ENCODE measurements at places on chromosomes 12 and 14.

DNA sequence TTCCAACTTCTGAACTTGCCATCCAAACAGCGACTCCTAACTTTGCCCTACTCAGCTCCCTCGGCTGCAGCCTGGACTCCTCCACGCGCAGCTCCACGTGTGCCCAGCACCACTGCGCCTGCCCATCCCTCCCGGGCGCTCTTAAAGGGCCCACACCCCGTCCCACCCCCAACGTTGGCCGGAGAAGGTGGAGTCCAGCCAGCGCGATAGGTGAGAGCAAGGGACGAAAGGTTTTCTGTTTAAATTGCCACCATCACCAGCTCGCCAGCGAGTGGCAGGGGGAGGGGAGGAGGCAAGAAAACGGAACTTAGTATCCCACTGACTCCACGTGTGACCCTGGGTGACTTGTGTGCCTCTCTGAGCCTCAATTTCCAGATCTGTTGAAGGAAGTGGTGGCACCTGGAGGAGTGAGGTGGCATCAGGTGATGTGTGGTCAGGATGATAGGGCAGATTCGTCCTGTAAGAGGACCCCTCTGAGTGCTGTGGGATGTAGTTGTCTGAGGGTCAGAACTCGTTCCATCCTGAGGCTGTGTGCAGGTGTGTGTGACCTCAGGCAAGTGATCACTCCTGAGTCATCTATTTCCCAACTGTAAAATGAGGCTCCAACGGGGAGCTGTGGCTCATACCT is 59.7 kb downstream of the TRPV4 start:
- no peak for DNase-seq

DNA sequence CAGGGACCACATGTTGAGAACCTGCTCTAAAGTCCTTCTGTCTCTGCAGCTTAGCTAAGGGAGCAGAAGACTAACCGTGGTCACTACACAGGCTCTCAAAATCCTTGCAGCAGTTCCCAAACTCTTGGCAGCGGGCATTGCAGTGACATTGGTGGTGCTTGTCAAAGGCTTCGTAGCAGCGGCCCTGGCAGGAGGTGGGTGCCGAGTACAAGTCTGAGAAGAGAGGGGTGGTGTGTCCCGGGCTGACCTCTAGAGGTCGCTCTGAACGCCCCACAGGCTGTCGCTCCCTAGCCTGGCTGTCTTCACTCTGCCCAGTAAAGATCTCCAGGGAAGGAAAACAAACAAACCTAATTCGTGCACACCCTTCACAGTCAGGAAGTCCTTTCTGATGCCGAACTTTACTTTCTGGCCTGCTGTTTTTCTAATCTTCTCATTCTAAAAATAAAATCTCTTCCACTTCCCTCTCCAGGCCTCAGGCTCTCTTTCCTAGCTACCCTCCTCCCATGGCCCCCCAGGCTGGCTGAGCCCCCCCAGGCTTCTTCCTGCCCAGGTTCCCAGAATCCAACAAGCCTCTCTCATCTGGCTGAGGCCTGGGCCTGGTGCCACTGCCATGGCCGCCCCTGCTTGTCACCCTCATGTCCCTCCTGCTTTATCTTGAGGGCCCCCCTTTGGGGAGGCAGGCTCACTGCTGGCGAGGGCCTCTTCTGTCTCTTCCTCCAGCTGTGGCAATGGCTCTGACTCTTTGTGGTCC is 7.7 kb downstream of the ENDOU start:
- DNase-seq = no peak

DNA sequence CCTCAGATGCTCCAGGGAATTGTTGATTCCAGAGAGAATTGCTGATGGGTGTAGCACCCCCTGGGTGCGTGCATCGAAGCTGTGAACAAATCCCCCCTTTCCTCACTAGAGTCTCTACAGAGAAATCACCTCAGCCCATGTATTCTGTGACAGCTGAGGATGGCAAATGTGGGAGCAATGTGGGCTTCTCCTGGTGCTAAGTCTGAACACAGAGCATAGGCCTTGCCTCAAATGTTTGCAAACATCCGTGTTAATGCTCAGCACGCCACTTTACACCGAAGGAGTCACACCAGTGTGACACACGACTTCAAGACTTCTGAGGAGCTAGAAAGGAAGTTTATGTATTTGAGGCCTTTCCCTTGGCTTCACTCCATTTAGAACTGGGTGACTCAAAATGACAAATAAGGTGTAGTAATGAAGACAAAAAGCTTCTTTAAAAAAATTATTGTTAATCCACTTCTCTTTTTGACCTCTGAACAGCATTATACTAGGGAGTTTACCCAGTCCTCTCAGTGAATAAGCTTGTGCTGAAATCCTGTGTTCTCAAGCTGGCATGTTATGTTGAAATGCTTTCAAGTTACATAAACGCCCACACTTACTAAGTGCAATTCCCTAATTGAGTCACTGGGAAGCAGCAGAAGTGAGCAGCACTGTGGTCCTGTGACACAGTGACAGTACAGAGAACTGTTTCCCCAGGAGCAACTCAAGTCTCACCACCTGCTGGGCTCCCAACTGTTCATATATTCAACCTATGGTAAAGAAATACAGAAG is 92.9 kb downstream of the FAR2 start:
- DNase-seq = peak; percentile 85

GRCh38 chr12:11778713-11779685 is 129.5 kb downstream of the ETV6 start:
- no peak for DNase-seq

DNA sequence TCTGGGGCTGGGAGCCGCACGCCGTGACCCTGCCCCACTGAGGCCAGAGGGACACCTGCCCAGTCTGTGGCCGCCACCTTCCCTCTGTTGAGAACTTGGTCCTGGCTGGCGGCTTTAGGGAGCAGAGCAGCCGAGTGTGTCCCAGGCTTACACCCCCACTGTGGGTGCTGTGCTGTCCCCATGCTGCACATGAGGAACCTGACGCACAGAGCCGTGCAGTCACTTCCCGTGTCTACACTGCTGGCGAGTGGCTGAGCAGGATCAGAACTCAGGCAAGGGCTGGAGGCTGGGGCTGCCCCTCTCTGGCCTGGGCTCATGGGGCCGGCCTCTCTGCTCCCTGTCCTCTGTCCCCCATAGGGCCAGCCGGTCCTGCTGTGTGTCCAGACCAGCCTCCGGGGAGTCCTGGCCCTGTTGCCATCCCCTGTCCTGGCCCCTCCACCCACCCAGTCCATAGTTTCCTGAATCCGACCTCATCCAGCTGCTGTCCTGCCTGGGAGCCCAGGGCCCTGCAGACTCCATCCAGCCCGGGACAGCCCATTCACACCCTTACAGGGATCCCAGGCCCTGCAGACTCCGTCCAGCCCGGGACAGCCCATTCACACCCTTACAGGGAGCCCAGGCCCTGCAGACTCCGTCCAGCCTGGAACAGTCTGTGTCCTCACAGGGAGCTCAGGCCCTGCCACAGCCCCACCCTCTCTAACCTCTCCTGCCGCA is 10.3 kb downstream of the FBRSL1 start:
- DNase-seq = no peak

- DNase-seq = no peak
These were observed 33.5 kb upstream of the ATP2A2 start for GRCh38 chr12:110247340-110248095.

- DNase-seq = no peak
These were observed 250.0 kb upstream of the CLEC14A start for GRCh38 chr14:38505973-38506249.

GRCh38 chr12:29066011-29066588 is 83.0 kb upstream of the FAR2 start:
- no peak for DNase-seq

- no peak for DNase-seq
These were observed 68.5 kb downstream of the LIN7A start for GRCh38 chr12:80869264-80869663.

GRCh38 chr12:15801770-15802744 is 12.9 kb upstream of the EPS8 start:
- DNase-seq = no peak

- DNase-seq = no peak
These were observed 34.1 kb upstream of the FZD10 start for GRCh38 chr12:130127912-130128789.

- DNase-seq = no peak
These were observed 604 bp downstream of the EEA1 start for GRCh38 chr12:92928421-92928961.

- DNase-seq = no peak
These were observed 15.4 kb downstream of the PLEKHG3 start for GRCh38 chr14:64719601-64720000.

DNA sequence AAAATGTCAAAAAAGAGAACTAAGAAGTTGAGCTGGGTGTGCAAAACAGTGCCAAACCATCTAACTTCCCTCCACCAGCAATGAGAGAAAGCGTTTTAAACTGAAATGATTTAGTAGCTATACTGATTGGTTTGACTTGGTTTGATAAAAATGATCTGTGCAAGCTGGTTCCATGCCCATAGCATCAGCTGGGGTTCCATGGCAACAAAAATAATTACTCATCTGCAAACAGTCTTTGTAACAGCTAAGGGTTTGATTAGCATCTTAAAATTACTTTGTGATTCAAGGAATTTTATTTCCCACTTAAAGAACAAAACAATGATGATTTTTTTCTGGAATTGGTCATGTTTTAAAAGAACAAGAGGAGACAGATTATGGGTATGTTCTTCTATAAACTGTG is 15.0 kb upstream of the BICD1 start:
- no peak for DNase-seq

- DNase-seq = no peak
These were observed 13.9 kb downstream of the CLECL1 start for GRCh38 chr12:9718968-9719367.

DNA sequence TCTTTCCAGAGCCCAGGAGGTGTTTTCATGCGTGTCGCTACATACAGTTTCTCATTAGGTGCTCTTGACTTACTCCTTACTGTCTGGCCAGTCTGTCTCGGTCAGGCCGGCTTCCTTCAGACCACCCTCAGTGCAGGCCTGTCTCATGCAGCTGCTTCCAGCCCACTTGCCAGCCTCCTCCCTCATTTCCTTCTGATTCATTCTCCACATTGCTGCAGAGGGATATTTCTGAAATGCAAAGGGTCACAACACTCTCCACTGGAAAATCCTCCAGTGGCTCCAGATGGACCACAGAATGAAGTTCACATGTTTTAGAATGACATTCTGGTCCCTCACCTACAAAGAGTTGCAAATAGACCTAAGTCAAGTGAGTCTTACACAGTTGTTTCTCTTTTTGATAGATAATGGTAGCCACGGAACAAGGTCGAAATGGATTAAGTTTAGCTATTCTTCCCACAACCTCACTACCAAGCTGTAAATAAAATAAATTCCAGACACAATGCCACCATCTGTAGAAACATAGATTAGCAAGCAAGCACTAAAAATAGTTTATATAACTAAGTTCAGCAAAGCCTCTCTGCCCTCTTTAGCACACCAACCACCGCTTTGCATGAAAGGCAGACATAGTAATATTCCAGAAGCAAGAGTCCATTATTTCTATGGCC is 146.9 kb downstream of the ESR2 start:
- no peak for DNase-seq

DNA sequence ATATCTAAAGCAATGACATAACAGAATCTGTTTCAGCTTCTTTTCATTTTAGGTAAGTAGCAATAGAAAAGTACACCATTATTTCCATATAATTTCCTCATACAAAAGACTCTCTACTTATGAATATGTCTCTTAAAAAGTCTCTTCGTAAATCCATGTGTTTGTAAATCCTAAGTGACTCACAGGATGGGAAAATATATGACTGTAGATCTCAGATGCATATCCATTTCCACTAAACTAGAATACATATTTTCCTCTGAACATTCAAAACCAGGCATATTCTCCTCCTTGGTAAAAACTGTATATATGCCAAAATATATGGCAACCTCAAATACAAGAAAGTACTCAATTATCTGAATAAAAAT is 93.6 kb downstream of the TXNDC16 start:
- DNase-seq = no peak

GRCh38 chr14:75752907-75753594 is 92.0 kb downstream of the TTLL5 start:
- no peak for DNase-seq

GRCh38 chr12:4947253-4947652 is 37.5 kb downstream of the KCNA1 start:
- no peak for DNase-seq

DNA sequence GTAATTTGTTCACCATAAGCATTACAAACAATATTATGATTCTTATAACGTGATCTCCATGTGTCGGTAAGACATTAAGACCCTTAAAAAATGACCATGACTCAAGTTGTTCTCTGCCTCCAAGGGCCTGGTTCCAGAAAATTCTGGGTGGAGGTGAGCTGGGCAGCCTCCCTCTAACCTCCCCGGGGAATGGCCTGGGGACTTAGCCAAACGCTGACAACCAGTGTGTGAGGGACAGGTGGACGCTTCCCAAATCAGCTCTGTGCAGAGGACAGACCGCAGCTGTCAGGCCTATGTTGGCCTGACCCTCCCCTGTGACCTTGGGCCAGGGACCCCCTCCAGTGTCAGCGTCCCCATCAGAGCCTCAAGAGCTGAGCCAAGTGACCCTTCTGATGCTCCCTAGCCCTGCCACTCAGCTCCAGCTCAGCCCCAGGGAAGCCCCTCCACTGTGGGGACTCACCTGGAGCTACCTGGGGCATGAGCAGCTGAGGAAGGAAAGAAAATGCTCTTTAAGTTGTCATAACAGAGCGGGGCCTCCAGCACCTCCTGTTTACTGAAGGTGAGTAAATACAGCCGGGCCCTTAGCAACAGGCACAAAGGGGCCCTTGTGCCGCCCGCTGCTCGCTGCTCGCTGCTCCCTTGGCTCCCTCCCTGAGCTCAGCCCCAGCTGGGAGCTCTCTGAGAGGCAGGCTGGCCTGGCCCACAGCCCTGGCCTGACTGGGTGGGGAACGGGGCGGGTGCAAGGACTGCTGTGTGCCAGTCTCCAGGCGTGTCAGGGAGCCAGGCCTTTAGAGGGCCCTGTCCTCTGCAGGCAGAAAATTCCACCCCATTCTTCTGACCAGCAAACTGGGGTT is 116.6 kb downstream of the CALM1 start:
- no peak for DNase-seq

- no peak for DNase-seq
These were observed 7.0 kb downstream of the ISCA2 start for GRCh38 chr14:74500417-74501134.

DNA sequence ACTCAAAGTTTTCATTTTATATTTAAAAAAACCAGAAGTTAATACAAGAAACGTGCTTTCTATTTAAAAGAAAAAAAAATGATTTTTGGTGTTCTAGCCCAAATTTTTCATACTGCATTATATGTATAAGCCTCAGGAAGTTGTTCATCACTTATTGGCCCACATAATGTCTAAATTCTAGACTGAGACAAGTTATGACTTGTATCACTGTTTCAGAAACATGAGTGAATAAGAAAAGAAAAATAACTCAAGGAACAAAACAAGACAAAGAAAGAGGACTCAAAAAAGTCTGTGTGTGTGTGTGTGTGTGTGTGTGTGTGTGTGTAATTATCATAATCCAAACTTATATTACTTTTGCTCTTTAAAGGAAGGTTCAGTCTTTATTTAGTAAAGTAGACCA is 929.8 kb downstream of the GALC start:
- no peak for DNase-seq

All from NCI-H524 treated with DMSO at 0.1 percent for 48 hours (cell line).